Hematopoietic multipotent progenitor cell treated with erythropoietin and hydrocortisone succinate and interleukin-3 and kit ligand, for 6 days (in vitro differentiated cells): ENCODE measurements at places on chromosomes 3 and 15.

DNA sequence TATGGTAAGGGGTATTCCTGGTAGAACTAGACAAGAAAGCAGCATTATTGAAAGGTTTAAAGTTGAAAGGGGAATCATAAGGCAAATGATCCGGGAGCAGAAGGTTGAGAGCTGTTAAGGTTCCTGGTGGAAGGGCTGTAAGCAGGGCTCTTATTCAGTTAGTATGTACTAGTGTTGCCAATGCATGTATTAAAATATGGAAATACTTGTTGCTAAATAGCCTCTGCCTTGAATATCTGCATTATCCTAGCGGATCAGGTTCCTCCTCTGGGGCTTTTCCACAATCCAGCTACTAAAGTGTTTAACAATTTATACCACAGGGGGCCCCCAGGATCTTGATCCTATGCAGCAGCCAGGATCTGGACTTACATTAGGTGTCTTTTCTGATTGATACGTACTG is 7.3 kb upstream of the COPB2 start:
- no peak for DNase-seq

DNA sequence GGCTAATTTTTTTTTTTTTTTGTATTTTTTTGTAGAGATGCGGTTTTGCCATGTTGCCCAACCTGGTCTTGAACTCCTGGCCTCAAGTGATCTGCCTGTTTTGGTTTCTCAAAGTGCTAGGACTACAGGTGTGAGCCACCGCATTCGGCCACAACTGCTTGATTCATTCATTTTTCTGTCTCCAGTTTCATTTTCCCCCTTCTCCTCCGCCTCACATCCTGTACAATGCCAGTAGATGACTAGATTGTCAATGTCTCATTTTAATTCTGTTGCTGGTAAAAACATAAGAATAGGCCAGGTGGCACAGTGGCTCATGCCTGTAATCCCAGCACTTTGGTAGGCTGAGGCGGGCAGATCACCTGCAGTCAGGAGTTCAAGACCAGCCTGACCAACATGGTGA is 12.0 kb upstream of the ZNF592 start:
- no peak for DNase-seq

DNA sequence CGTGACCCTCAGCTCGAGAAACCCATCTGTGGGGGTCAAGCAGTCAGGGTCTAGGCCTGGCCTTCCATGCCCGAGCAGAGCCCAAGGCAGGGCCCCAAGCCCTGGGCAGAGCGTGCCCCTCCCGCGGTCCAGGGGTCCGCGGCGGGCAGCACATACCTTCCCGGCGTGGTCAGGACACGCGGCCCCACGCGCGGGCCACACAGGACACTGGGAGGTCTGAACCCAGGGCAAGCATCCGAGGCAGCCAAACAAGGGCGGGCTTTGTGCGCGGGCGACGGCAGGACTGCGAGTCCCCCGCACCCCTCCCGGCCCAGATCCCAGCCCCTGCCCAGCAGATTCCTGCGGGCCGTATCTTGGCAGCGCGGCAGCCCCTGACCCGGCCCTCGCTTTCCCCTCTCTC is 61.6 kb upstream of the ACAN start:
- no peak for DNase-seq

DNA sequence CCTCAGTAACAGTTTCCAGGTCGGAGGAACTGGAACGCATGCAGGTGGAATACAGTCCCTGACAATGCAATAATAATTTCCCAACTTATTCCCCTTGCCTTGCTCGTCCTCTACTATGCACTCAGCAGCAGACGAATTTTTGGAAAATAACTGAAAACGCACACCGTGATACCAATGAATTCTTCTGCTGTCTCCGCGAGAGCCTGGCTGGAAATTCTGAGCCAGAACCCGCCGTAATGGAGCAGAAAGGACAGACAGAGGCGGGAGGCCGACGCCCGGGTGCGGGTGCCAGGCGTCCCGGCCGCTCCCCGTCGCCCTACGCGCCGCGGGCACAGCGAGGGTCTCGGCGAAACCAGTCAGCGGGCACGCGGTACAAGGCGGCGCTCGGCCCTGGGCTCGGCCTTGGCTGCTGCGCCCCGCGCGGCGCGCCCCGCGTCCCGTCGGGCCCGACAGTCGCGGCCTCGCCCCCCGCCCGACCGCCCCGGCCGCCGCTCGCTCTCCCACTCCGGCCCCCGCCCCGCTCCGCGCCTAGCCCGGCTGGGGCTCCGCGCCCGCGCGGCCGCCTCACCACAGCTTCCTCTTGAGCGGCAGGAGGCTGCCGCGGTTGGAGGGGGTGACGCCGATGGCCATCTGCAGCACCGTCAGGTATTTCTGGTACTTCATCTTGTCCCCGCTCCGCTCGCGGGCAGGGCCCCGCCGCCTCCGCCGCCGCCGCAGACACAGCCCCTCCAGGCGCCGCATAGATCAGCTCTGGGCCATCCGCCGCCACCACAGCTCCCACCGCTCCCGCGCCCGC is 114.5 kb upstream of the GOLGA8J start:
- no peak for DNase-seq

GRCh38 chr15:70566047-70566835 is 197.1 kb downstream of the UACA start:
- DNase-seq = no peak

GRCh38 chr3:43296565-43296964 is 10.2 kb downstream of the SNRK start:
- peak; percentile 84 for DNase-seq

GRCh38 chr15:86121568-86122225 is 42.0 kb downstream of the AGBL1 start:
- DNase-seq = no peak

DNA sequence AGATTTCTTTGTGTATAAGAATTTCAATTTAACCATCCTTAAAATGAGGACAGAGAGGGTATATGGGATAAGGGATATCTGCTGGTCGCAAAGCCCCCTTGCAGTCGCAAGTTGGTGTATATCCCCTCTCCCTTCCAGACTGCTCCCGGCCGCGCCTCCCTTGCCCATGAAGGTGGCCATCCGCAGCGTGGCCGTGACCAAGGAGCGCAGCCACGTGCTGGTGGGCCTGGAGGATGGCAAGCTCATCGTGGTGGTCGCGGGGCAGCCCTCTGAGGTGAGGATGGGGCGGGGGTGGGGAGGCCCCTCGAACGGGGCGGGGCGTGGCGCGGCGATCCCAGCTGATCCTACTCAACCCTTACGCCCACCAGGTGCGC is 29.4 kb downstream of the NBEAL2 start:
- no peak for DNase-seq

- peak; percentile 77 for DNase-seq
Observed at GRCh38 chr3:120093911-120094775, at the start of gene GSK3B. Gene GSK3B, minus strand, starts transcription at chr3:120094447. Its CDS starts 1,013 bp downstream, at chr3:120093434.
